ENCODE measurements at places on chromosomes 16 and 17.

DNA sequence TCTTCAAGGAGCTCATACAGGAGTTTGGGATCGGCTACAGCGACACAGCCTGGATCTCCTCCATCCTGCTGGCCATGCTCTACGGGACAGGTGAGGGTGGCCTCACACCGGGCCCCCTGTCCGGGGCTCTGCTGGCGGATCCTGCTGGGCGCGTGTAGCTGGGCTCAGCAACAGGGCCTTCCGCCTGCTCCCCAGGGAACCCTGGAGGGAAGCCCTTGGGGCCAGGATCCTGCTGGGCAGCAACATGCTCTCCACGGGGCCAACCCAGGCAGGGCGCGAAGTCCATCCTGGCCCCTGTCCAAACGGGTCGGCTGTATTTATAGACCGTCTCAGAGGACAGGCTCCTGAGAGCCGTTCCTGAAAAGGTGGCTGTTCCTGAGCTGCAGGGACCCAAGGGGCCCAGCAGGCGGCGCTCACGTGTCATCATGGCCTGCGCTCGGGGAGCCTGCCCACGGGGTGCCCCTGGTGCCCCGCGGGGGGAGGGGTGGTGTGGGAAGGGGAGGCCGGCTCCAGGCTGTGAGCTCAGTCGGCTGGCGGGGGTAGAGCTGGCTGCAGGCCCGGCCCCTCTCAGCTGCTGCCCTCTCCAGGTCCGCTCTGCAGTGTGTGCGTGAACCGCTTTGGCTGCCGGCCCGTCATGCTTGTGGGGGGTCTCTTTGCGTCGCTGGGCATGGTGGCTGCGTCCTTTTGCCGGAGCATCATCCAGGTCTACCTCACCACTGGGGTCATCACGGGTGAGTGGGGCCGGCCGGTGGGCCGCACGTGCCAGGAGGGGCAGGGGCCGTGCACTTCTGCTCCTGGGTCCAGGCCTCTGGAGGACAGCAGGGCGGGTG, 7.5 kb downstream of the SLC16A3 start:
- peak; percentile 71 for DNase-seq

- no peak for DNase-seq
Observed at GRCh38 chr17:10055262-10055975, 143.0 kb downstream of the GAS7 start.

- DNase-seq, result no peak
Observed at GRCh38 chr16:56029026-56029425, 153.9 kb upstream of the CES5A start.

GRCh38 chr17:17204635-17205231, 1.4 kb downstream of the PLD6 start:
- DNase-seq, result peak; percentile 21

- no peak for DNase-seq
Observed at GRCh38 chr17:2259769-2260536, 43.6 kb downstream of the SMG6 start.

GRCh38 chr17:71548540-71549190, 572.2 kb upstream of the SOX9 start:
- DNase-seq, result no peak

DNA sequence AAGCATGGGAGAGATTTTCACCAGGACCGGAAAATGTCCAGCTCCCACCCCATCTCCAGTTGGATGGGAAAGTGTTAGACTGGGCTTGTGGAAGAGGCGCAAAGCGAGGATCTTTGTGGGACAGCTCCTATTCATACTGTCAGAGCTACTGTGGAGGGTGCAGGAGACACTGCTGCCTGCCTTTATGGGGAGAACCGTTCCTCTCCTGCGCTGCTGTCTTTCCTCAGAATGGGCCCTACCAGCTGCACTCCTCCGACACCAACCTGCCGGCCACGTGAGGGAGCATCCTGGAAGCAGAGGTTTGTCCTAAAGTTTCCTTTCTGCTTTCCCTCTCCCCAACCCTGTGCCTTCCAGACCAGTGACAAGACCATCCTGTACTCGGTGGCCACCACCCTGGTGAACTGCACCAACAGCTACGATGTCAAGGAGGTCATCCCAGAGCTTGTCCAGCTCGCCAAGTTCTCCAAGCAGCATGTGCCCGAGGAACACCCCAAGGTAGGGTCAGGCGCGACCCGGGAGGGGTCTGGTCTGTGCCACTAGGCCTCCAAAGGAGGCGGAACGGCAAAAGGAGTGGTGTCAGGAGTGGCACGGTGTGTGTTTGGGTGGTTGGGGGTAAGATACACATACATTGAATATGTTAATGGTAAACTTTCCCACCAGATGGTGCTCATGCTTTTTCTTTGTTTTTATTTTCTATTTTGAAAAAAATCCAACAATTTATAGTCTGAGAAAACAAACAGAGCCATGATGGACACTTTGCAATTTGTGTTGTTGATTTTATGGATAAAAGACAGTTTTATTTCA, 23.0 kb downstream of the SLC35G3 start:
- peak; percentile 11 for DNase-seq

- DNase-seq, result no peak
Observed at GRCh38 chr16:27284865-27285675, 16.5 kb upstream of the NSMCE1 start.

DNA sequence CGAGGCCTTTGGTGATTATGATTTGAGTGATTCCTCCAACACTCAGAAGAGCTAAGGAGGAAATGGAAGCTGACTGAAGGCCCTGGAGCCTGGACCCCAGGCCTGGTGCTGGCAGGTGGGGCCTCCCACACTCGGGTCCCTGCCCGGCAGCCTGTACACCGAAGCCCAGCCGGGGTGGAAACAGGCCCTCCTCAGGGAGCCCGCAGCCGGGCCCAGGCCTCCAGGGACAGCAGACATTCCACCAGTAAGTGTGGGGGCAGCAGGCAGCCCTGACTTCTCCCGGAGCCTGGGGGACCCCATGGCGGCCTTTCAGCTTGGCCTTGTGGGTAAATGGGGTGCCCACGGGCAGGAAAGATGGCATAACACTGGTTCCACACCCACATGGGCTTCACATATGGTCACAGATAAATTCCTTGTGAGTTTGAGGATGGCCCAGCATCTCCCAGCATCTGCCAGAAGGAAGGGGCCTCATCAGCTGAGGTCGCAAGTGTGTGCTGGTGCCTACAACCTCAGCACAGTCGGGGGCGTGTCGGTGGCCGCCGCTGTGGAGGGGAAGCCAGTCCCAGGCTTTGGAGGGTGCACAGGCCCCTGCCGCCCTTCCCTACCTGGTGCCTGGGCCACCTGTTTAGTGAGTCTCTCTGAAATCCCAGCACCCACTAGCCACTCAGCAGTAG, 29.2 kb upstream of the SLC38A10 start:
- no peak for DNase-seq

- no peak for DNase-seq
Observed at GRCh38 chr17:48634493-48635208, 8.5 kb upstream of the HOXB9 start.

- no peak for DNase-seq
Observed at GRCh38 chr17:12510535-12510934, 155.2 kb upstream of the MYOCD start.

GRCh38 chr17:51828901-51829300, 329.6 kb downstream of the CA10 start:
- DNase-seq, result no peak

DNA sequence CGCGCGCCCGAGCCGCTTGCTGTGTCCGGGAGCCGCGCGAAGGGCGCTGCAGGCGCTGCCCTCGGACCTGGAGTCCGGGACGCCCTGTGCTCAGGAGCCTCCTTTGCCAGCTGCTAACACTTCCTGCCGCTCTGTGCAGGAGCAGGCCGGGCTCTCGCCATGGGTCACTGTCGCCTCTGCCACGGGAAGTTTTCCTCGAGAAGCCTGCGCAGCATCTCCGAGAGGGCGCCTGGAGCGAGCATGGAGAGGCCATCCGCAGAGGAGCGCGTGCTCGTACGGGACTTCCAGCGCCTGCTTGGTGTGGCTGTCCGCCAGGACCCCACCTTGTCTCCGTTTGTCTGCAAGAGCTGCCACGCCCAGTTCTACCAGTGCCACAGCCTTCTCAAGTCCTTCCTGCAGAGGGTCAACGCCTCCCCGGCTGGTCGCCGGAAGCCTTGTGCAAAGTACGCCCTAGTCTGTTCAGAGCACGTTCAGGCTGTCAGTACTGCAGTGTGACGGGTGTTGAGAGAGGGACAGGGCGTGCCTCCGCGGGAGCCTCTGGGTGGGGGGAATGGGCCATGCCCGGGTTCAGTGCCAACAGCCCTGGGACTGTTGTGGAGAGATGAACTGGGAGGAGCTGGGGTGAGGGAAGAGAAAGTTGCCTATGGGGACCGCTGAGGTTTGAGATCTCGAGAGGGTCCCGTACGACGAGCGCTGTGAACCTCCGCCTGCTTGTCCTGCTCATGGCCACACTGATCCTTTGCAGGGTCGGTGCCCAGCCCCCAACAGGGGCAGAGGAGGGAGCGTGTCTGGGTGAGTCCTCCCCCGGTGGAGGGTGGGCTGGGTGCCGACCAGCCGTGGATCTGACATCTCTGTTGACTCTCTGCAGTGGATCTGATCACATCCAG, 1.3 kb downstream of the ZNF276 start:
- DNase-seq, result peak; percentile 98

GRCh38 chr17:41962111-41962510, 4.5 kb upstream of the CNP start:
- DNase-seq, result no peak

DNA sequence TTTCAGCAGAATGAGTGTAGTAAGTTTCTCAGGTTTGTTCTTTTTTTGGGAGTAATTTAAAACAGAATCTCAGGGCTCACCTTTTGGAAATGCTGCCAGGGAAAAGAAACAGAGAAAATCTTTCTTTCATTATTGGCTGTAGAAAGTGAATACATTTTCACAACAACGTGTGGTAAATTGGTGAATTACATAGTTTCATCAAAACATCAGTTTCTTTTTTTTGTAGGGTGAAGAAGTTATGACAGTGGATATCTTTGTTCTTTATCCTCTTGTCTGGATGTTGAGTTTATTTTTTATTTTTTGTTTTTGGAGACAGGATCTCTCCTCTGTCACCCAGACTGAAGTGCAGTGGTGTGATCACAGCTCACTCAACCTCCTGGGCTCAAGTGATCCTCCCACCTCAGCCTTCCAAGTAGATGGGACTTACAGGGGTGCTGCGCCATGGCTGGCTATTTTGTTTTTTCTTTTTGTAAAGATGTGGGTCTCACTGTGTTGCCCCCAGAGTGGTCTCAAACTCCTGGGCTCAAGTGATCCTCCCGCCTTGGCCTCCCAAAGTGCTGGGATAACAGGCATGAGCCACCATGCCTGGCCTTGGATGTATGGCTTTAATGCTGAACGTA, 2.4 kb downstream of the ZNF267 start:
- DNase-seq, result no peak
